ENCODE measurements at places on chromosomes 3 and 15.
A peak's percentile ranks its signal among the peaks of the same experiment; 100 is the strongest.

DNA sequence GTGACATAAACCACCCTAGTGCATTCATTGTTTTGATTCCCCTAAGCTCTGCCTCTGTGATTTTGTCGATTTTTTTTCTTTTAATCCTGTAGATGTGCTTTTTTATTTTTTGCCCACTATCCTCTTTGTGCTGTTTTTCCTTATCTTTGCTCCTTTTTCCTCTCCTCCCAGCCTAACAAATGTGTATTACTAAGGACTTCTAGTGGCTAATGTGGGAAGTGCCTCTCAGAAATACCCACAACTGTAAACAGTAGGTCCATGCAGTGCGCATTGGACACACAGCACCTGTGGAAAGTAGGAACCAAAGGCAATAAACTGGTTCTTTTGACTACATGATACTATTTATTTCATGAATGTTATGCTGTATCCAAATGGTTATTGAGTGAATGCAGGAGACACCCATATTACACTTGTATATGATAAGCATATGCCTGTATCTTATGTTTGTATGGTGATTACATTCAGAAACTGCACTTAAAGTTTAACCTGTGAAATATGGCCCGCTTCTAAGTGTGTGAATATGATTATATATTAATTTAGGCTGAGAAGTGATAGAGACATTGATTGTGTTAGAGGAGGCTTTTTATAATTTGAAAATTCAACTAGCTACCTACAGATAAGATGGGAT is 147.8 kb downstream of the PLCL2 start:
- DNase-seq: no peak

- DNase-seq: no peak
Observed at GRCh38 chr3:84175449-84175848, 783.3 kb upstream of the CADM2 start.

DNA sequence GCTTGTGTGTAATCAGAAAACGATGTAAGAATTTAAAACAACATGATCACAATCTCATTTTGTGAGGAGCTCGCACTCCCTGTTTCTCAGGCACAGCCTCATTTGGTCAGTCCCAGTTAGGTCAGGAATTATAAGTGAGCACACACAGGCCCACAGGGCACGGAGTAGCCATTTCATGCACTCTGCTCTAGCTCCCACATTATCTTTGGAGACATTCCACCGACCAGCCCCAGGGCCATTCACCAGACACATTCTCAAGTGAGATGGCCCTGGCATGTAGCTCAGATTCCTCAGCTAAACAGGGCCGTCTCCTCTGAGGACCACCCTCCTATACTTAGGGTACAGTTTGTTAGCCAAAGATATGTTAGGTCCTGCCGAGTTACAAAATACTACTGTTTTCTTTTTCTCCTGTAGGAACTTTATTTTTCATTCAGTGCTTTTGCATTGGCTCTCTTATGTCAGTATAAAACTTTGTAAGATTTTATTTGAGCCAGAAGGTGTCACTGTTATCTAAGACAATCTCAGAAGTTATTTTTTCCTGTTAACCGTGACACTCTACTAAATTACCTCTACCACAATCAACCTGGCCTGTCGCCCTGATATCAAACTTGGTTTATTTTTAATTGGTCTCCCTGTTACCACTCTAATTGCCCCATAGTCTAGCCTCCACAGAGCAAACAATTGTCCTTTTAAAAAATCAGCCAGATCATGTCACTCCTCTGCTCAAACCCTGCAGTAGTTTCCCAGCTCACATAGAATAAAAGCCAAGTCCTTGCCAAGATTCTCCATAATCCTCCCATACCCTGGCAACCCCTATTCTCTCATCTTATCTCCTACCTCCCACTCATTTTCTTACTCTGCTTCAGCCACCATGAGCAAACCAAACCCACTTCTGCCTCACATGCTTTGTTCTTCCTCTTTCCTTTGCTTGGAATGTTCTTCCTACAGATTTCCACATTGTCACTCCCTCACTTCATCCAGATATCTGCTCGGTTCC is 105.7 kb downstream of the PPP2R3A start:
- no peak for DNase-seq

DNA sequence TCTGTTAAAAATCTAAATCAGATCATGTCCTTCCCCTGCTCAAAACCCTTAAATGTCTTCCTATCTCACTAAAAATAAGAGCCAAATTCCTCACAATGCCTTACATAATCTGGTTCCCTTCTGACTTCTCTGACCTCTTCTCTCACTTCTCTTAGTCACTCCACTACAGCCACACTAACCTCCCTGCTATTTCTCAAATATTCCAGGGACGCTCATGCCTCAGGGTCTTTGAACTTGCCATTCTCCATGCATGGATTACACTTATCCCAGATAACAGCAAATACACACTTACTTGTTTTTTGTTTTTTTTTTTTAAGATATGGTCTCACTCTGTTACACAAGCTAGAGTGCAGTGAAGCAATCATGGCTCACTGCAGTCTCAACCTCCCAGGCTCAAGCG is 8.5 kb downstream of the TP53BP1 start:
- DNase-seq: no peak

- DNase-seq: no peak
Observed at GRCh38 chr3:36488077-36488789, 107.9 kb downstream of the STAC start.

DNA sequence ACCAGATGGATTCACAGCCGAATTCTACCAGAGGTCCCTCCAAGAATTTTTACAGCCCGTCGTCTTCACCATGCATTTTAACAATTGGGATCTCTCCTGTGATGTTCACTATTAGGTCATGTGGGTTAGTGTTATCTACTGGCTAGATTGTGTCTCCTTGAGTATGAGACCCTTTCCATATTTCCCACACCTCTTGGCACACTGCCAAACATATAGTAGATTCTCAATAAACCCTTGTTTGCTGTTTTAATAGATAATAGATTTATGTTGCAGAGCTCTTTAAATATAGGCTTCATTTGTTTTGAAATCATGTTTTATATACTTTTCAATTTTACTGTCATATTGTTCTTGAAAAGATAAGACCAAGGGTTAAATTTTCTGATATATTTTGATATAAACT is 34.9 kb upstream of the ADGRG7 start:
- no peak for DNase-seq

- DNase-seq: no peak
Observed at GRCh38 chr3:16350597-16351318, 85.7 kb downstream of the OXNAD1 start.

GRCh38 chr3:54026543-54026942 is 95.8 kb upstream of the CACNA2D3 start:
- no peak for DNase-seq

GRCh38 chr15:90002428-90002844 is 1.3 kb downstream of the ZNF710 start:
- peak; percentile 58 for DNase-seq

DNA sequence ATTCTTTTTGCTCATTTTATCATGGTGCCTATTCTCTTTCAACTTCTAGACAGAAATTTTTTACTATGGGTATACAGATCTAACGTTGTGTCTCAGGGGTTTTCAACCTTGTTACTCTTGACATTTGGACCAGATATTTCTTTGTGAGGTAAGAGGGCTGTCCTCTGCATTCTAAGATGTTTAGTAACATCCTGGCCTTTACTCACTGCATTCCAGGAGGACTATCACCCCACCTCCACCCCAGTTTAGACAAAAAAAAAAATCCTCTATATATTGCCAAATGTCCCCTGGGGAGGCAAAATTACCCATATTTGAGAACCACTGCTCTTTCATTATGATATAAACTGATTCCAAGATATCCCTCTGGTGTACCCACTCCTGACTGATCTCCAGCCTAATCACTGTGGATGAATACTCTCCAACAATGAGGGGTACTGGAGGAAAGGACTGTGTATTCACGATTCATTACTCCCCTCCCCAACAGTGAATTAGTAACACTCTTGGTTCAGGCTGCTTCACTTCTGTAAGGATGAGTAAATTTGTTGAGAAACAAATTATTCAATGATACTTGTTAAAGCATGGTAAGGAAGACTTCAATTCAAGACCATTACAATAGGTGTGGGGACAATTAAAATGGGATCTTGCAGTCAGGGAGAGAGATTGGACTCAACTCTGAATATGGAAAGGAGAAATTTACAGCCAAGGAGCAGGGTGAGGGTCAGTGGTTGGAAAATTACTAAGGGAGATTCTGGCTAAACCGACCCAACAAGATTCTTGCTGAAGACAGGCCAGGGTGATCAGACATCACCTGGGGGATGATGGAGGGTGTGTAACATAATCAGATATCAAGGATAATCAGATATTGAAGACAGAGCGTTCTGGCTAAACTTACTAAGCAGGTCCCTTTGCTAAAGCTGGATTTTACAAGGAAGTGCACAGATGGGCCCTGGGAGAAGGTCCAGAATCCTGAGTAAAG is 123.8 kb upstream of the DAZL start:
- DNase-seq: no peak
